Fibroblast of skin of left quadriceps (primary cell): ENCODE measurements at places on chromosomes 2 and 18.
A peak's percentile ranks its signal among the peaks of the same experiment; 100 is the strongest.

DNA sequence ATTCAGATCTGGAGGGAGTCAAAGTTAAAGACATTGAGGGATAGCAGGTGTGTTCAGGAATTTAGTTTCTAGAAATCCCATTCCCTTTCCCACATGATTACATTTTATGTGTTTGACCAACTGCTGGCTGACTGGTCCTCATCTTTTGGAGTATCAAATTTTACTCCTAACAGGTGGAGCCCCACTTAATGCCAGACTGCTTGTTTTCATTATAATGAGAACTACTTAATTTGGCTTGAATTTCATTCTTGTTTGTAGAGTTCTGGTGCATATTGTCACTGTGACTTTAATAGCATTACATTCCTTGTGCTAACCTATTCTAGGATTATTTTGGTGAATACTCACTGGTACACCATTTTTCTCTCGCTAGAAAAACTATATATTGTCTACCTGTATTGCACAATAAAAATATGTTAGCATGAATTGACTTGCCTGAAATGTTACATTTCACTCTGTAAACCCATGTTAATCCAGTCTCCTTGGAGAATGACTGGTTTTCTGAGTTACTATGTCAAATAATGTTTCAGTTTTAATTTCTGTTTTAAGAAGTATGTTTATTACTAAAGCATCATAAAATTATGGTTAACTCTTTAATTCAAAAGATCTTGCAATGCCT is 98.2 kb downstream of the TANC1 start:
- no peak for DNase-seq

- no peak for DNase-seq
These were observed 1067.4 kb downstream of the LRP1B start for GRCh38 chr2:141063406-141063805.

- no peak for DNase-seq
These were observed 142.0 kb upstream of the GAREM1 start for GRCh38 chr18:32612651-32613050.

GRCh38 chr2:31729442-31730092 is 148.8 kb upstream of the SRD5A2 start:
- peak; percentile 2 for DNase-seq

DNA sequence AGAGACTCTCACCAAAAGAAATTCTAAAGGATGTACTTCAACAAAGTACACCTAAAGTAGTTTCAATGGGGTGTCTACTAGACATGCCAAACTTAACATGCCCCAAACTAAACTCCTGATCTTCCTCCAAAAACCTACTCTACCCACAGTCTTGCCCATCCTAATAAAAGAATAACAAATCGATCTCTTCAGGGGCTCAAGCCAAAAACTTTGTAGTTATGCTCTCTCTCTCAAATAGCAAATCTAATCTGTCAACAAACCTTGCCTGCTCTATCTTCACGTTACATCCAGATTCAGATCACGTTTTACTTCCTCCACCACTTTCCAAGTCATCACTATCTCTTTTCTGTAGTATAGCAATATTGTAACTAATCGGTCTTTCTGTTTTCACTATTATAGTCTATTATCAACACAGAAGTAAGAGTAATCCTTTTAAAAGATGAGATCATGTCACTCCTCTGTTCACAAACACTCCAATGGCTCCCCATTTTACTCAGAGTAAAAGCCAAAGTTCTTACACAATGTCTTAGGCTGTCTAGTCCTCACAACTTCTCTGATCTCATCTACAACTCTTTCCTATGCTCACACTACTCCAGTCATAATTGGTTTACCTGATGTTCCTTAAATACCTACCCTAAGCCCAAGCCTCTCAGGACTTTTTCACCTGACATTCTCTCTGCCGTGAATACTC is 79.9 kb downstream of the THADA start:
- no peak for DNase-seq

GRCh38 chr18:24660956-24661355 is 200.5 kb downstream of the HRH4 start:
- no peak for DNase-seq

GRCh38 chr18:5285326-5285725 is 10.2 kb downstream of the ZBTB14 start:
- no peak for DNase-seq

GRCh38 chr2:176574484-176575236 is 305.4 kb downstream of the MTX2 start:
- no peak for DNase-seq

DNA sequence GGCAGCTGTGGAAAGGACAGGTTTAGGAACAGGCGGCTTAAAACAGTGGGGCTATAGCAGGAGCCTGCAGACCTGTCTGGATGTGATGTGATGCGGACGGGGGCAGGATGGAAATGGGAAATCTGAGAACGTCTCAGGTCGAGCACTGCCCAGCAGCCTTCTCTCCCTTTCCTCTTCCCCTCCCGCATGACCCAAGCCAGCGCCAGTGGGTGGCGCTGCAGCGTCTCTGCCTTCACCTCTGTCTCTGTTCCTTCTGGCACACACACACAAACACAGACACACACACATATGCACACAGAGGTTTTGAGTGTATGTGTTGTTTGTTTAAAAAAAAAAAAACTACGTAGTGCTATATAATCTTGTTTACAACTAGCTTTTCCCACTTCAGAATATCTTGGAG is 82.0 kb upstream of the SLC66A3 start:
- DNase-seq = peak; percentile 18

- no peak for DNase-seq
These were observed 61.9 kb upstream of the BZW1 start for GRCh38 chr2:200749631-200750322.

- DNase-seq = no peak
These were observed 69.9 kb upstream of the STK39 start for GRCh38 chr2:168317282-168317681.

DNA sequence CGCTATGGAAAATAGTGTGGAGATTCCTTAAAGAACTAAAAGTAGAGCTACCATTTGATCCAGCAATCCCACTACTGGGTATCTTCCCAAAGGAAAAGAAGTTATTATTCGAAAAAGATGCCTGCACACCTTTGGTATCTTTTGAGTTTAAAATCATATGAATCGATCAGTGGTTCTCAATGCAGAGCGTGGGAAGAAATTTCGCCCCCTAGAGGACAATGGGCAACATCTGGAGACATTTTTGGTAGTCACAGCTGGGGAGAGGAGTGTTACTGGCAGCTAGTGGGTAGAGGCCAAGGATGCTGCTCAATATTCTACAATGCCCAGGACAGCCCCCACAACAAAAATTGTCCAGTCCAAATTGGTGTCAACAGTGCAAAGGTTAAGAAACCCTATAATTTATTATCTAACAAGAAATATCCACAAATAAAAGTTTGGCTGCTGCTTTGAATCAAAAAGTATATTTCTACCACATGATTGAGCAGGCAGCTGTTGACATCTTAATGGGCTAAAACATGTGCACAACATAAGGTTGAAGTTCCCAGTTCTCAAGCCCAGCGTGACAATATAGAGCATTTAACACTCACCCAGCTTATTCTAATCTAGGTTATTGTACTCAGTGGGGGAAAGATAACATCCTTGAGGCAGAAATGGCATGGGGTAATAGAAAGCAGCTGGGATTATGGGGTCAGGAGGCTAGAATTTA is 425.7 kb downstream of the LRATD1 start:
- peak; percentile 34 for DNase-seq

DNA sequence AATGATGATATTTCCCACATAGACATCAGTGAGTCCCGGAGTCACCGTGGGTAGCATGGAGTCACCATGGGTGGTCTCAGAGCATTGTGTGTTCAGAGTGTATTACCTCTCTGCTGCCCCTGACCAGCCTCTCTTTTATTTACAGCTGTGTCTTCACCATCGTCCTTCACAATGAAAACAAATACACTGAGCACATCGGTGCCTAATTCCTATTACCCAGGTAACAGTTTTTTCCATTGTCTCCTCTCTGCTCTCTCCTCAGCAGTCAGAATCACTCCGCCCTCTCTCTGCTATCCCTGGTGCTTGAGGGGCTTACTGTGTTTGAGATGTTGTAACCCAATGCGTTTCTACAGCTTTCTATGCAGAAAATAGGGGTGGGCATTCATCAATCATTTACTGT is 361.5 kb upstream of the RAB12 start:
- DNase-seq = no peak

- no peak for DNase-seq
These were observed 38.4 kb upstream of the HDAC4 start for GRCh38 chr2:239438995-239439753.

- DNase-seq = no peak
These were observed 1640.1 kb upstream of the CELF4 start for GRCh38 chr18:39205565-39206195.

- peak; percentile 55 for DNase-seq
These were observed 401.4 kb downstream of the ALK start for GRCh38 chr2:29520001-29520400.

GRCh38 chr2:55871637-55872036 is 51.9 kb downstream of the EFEMP1 start:
- DNase-seq = no peak

- no peak for DNase-seq
These were observed 316.2 kb downstream of the GBX2 start for GRCh38 chr2:235851828-235852525.

- no peak for DNase-seq
These were observed 1162.7 kb upstream of the ZEB2 start for GRCh38 chr2:145682546-145683157.

GRCh38 chr2:19847486-19847885 is 54.3 kb downstream of the TTC32 start:
- DNase-seq = no peak

DNA sequence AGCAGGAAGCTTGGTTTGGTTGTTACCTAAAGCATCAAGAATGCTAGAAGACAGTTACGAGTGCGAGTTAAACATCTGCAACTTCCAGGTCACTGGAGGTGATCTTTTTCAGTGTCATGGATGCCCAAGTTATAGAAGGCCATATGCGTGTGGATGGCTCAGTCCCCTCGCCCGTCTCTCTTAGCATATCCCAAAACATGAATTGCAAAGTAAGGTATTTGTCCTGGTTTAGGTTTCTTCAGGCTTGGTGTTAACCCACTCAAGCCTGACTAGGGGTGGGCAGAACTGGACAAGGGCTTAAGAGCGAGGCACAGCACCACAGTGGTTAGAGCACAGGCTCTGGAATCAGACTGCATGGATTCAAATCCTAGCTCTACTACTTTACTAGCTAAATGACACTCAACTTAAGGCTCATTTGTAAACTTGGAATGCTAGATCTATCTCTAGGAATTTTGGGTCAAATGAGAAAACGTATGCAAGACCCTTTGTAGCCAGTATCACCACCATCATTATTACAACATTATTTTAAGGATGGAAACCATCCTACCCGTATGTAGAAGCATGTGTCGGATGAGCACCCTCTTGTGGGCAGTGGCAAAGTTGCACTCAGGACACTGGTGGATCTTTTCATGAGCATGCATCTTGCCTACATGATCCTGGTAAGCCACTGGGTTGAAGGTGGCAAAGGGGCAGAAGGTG is 11.2 kb downstream of the ZNF142 start:
- peak; percentile 21 for DNase-seq

DNA sequence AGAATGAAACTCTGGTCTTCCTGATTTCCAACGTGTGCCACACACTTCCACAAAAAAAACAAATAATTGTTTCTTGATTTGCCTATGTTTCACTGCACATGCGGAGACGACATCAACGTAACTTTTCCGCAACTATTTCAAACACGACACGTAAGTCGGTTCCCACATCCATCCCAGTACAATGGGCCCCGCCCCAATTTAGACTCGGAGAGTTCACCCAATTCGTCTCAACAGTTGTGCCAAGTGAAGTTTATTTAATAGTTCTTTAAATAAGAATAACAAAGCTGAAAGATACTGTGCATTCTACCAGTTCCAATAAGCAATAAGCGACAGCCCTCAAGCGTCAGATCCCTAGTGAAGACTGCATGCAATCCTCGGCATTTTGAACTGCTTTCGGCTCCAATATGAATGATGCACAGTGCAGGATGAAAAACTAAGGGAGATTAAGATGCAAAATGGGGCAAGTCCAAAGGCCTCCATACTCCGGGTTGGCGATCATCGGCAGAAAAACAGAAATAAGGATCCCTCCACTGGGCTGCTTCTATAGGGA is 664 bp downstream of the CCT4 start:
- DNase-seq = no peak

- DNase-seq = no peak
These were observed 302.5 kb downstream of the PIEZO2 start for GRCh38 chr18:10846657-10847407.

DNA sequence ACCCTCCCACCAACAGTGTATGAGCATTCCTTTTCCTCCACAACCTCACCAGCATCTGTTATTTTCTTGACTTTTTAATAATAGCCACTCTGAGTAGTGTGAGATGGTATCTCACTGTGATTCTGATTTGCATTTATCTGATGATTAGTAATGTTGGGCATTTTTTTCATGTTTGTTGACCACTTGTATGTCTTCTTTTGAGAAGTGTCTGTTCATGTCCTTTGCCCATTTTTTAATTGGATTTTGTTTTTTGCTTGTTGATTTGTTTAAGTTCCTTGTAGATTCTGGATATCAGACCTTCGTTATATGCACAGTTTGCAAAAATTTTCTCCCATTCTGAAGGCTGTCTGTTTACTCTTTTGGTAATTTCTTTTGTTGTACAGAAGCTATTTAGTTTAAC is 59.1 kb downstream of the SP100 start:
- DNase-seq = no peak

DNA sequence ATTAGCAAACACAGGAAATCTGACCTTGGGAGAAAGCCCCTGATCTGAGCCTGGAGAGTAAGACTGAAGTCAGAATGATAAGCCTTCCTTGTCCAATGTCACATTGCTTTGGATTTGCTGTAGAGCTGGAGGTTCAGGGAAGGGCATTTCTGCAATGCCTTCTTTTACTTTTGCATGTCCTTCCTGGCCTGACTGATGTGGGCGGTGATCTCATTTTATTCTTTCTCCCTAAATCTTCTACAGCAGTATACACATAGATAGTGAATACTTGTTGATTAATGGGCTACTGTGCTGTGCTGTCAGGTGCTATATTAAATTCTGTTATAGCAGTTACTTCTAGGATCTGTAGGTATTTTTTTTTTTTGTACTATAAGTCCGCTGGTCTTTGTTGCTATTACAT is 62.6 kb downstream of the PLCL1 start:
- no peak for DNase-seq

DNA sequence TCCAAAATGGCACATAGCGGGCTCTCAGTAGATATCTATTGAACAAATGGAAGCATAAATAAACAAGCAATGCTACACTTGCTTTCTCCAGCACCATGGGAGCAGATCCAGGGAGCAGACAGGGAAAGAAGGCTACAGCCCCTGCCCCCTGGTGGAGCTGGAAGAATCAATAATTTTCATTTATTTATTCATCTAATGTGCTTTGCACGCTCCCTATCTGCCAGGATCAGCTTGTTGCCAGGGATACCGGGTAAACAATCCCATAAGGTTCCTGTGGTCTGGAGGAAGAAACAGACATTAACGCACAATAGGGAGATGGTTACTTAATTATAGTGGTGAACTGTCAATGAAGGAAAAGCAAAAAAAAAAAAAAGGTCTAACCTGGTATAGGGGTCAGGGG is 40.1 kb upstream of the CLASP1 start:
- DNase-seq = peak; percentile 32
